ENCODE measurements at places on chromosomes 6 and 20. TPM values are rescaled to one million over a fixed set of nuclear protein-coding genes. Genes with fewer than 3 reads are reported as not detected.

- H3K4me1 ChIP-seq: no peaks in the 10 kb centered on the region
- H3K4me3 ChIP-seq: no peak overlapping the region
- no peak for DNase-seq
- H3K27me3 ChIP-seq: no peaks in the 10 kb centered on the region
- H3K36me3 ChIP-seq: no peaks in the 10 kb centered on the region
These were observed 35.5 kb upstream of the ZNF133 start for GRCh38 chr20:18252597-18253451.

GRCh38 chr20:43955062-43955749 lies 40.6 kb downstream of the TOX2 start:
- H3K27me3 ChIP-seq: no peaks in the 10 kb centered on the region
- H3K4me3 ChIP-seq: no peak overlapping the region
- H3K36me3 ChIP-seq: no peaks in the 10 kb centered on the region
- no peak for DNase-seq
- H3K4me1 ChIP-seq: peaks cover 32% of the 10 kb centered on the region
- H3K27ac ChIP-seq: no peak overlapping the region

The MYBL2 gene
- 0.44 TPM for total RNA-seq

The RBM38 gene
- total RNA-seq: 6.7 TPM

The EYS gene
- 0.74 TPM for total RNA-seq

DNA sequence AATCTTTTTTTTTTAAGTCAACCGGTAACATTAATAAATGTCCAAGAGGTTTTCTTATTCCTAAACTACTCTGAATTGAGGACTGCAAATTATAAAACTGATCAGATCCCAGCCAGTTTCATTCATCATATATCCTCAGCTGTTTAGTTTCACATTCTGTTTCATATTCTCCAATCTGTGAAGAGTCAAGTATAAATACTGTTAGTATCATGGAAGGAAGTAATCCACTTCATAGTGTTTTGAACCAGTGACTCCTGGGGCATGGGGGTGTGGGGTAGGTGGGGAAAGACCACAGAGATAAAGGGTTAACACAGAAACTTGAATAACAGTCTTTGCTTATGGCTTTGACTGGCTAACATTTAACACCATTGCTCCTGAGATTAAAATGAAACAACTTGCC lies 69.9 kb downstream of the FYN start:
- H3K4me3 ChIP-seq: no peak overlapping the region
- H3K36me3 ChIP-seq: no peaks in the 10 kb centered on the region

- peak; percentile 42 for DNase-seq
- H3K4me3 ChIP-seq: no peak overlapping the region
- no peak overlapping the region for H3K27ac ChIP-seq
- H3K27me3 ChIP-seq: no peaks in the 10 kb centered on the region
These were observed 537.9 kb downstream of the TENT5A start for GRCh38 chr6:81214414-81215091.

The ADGRF5 gene
- 7.6 TPM for total RNA-seq

DNA sequence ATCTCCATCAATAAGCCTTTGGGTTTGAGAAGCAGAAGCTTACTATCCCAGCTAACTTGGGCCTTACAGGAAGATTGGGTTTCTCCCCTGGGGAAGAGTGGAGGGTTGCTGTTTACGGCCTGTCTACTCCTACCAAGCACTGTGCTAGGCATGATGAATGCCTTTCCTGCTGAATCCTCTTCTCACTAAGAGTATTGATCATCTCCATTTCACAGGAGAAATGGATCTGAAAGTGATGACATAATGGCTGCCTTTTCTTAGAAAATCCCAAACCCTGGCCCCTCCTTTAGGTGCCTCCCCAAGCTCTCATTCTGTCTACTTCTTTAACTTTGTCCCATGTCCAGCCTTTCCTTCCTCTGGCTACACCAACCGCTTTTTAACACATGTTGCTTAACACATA lies 66.1 kb downstream of the TSHZ2 start:
- H3K4me1 ChIP-seq: no peaks in the 10 kb centered on the region
- no peaks in the 10 kb centered on the region for H3K27me3 ChIP-seq
- DNase-seq: no peak
- H3K36me3 ChIP-seq: no peaks in the 10 kb centered on the region
- H3K4me3 ChIP-seq: no peak overlapping the region

- H3K36me3 ChIP-seq: peaks cover 42% of the 10 kb centered on the region
- no peak overlapping the region for H3K4me3 ChIP-seq
- peak overlapping the region; percentile 50 for H3K27ac ChIP-seq
- H3K27me3 ChIP-seq: no peaks in the 10 kb centered on the region
These were observed 29.9 kb downstream of the EZR start for GRCh38 chr6:158789115-158789917.

- no peak overlapping the region for H3K4me3 ChIP-seq
- no peak overlapping the region for H3K27ac ChIP-seq
- H3K4me1 ChIP-seq: no peaks in the 10 kb centered on the region
- DNase-seq: peak; percentile 57
These were observed 34.1 kb downstream of the CEBPB start for GRCh38 chr20:50224531-50225255.

DNA sequence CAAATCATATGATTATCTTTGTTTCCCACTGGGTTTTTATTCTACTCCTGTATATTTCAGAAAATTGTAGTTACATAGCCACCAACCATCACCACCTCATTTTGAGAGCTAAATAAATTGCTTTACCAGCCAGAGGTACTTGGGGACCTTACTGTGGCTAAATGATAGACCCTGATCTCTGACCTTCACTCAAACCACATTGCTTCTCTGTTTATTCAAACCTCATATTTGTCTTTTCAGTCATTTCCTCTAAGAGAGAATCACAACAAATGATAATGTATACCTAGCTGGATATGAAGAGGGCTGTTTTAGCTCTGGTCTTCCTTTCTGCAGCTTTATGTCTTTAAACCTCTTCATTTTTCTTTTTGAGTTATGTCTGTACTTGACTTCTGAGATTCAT lies 142.8 kb downstream of the ADGB start:
- H3K27me3 ChIP-seq: no peaks in the 10 kb centered on the region
- no peak overlapping the region for H3K4me3 ChIP-seq
- H3K4me1 ChIP-seq: no peaks in the 10 kb centered on the region
- no peak for DNase-seq
- no peak overlapping the region for H3K27ac ChIP-seq
- H3K36me3 ChIP-seq: no peaks in the 10 kb centered on the region

The UNC5CL gene
- total RNA-seq: 6.9 TPM

- no peak for DNase-seq
- H3K27ac ChIP-seq: no peak overlapping the region
- H3K27me3 ChIP-seq: no peaks in the 10 kb centered on the region
- no peaks in the 10 kb centered on the region for H3K36me3 ChIP-seq
These were observed 334.2 kb upstream of the RSPO3 start for GRCh38 chr6:126784161-126784790.

DNA sequence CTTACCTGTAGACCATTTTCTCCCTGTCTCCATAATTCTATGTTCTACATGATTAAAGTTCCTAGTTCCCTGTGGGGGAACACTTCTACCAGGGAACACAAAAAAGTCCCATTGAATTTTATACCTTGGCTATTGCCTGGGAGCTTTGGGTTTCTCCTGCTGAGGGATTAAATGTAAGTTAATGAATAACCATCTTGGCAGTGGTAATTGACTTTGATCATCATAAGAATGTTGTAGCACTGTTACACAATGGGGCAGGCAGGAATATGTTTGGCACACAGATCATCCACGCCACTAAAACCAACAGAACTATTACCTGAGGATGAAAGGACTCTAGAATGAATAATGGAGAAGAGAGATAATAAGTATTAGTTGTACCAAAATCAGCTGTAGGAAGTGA lies 1106.2 kb upstream of the GJE1 start:
- DNase-seq: peak; percentile 78
- no peak overlapping the region for H3K4me3 ChIP-seq
- H3K27me3 ChIP-seq: no peaks in the 10 kb centered on the region

The SRSF12 gene
- total RNA-seq: 0.22 TPM

DNA sequence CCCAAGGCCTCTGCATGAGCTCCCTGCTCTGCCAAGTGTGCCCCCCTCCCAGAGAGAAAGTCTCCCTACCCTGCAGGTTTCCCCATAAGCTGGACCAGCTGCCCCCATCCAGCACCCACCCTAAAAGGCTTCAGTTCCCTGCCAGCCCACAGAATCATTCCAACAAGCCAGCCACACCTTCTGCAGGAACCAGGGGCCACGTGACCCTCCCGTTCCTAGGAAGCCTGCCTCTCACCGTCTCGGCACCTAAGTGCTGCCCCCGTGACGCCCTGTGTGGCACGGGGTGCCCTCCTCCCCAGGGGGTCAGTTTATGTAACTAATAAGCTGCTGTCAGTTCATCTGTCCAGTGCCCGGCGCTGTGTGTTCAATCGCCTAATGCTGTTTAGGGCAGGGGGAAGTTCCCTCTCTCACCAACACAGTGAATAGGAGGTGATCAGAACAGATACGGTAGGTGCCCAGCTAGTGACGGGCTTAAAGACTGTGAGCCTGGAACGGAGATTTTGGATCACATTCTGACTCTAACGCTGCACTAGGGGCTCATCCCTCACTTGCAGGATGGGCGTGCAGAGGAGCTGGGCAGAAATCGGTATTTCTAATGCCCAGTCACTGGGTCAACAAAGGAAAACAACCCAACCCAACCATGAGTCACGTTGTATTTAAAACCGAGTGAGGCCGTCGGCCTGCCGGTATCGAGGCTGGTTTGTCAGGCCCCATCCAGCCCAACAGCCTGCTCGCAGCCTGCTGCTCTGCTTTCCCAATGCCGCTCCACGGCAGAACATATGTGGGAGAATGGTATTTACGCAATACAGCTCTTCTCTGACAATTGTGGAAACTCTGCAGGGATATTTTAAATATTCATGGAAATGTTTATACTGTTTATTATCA lies 56.0 kb downstream of the RAMACL start:
- no peak for DNase-seq
- no peak overlapping the region for H3K27ac ChIP-seq
- no peaks in the 10 kb centered on the region for H3K36me3 ChIP-seq
- H3K4me1 ChIP-seq: no peaks in the 10 kb centered on the region
- H3K4me3 ChIP-seq: no peak overlapping the region
- H3K27me3 ChIP-seq: no peaks in the 10 kb centered on the region

GRCh38 chr6:9657994-9658393 lies 756.9 kb downstream of the TFAP2A start:
- H3K4me3 ChIP-seq: no peak overlapping the region
- no peak overlapping the region for H3K27ac ChIP-seq
- H3K27me3 ChIP-seq: no peaks in the 10 kb centered on the region
- DNase-seq: no peak

DNA sequence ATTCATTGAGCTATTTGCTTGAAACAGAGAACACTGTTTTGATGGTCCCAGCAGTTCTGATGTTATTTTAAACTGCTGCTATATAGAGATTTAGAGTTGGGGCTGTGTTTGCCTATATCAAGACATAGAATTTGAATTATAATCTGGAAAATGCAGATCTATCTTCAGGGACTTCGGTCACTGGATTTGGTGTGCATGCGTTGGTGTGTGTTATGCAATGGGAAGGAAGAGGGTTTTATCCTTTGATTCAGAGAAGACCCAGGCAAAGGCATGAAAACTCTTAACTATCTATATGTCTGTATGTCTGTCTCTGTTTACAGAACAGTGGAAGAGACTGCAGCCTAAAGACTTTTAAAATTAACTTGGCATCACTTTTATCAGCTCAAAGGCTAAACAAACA lies 2.0 kb downstream of the ADGRB3 start:
- peaks cover 17% of the 10 kb centered on the region for H3K27me3 ChIP-seq
- H3K4me3 ChIP-seq: no peak overlapping the region
- no peaks in the 10 kb centered on the region for H3K36me3 ChIP-seq
- no peak overlapping the region for H3K27ac ChIP-seq
